ENCODE measurements at places on chromosomes 3 and 15. TPM values are rescaled to one million over a fixed set of nuclear protein-coding genes. Genes with fewer than 3 reads are reported as not detected.

- no peak for DNase-seq
Measured at GRCh38 chr15:48040166-48040817, 80.5 kb upstream of the SLC24A5 start.

DNA sequence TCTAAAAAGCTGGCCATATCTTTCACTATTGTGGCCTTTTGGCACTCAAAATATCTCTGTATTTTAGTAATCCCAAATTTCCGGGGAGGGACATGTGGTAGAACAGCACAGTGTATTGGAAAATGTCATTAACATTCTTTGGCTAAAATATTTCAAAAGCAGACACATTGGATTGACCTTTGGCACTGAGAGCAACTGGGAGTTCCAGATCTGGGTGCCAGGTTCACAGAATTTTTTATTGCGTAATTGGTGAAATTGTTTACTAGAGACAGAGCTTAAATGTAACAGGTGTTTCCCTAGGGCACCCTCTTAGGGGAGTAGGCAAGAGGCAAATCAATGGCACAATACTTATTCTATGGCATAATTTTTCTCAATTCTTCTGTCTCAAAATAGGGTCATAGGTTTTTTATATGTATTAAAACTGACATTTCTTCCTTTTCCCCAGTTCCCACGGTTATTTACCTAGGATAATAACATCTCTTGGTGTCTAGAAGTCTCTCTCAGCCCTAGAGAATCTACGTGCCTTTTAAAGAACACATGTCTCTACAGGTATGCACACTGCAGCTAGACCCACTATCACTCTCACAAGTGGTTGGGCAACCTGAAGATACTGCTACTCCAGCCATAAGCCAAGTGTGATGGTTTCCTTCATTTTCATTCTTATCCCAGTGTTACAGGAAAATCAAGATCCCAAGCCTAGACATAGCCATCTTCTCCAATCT is 10.6 kb downstream of the RBMS3 start:
- no peak for DNase-seq

- no peak for DNase-seq
Measured at GRCh38 chr3:119098619-119099222, 47.2 kb upstream of the TEX55 start.

DNA sequence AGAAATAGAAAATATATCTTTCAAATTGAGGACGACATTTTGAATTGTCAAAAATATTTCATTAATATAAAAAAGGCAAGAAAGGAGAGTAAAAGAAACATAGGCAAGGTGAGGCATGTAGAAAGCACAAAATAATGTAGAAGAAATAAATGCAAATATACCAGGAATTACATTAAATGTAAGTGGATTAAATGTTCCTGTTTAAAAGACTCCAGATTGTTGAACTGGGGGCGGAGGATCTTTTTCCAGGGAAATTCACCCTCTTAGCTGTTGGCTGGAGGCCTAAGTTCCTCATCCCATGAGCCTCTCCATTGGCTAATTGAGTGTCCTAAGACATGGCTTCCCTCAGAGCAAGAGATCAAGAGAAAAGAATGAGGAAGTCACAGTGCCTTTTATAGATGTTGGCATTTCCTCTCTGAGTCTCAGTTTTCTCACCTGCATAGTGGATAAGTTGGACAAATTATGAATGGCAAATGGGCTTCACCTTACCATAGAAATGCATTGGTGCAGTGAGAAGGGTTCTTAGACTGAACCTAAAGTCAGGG is 147.4 kb upstream of the SMAD3 start:
- DNase-seq: no peak

DNA sequence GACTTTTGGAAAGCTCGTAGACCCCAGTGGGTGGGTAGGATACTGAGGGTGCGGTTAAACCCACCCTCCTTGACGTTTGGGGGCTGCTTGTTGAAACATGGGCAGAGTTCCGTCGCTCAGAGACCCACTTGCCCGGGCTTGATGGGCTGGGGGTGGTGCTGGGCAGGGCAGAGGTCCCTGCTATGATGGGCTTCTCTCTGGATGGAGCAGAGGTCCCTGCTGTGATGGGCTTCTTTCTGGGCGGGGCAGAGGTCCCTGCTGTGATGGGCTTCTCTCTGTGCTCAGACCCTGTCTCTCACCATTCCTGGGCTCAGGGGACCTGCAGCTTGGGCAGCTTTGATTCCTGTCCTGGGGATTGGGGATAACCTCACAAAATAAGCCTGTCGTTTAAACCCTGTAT is 45.2 kb downstream of the FBLN2 start:
- no peak for DNase-seq

GRCh38 chr15:86392874-86393273 is 313.2 kb downstream of the AGBL1 start:
- DNase-seq: no peak

DNA sequence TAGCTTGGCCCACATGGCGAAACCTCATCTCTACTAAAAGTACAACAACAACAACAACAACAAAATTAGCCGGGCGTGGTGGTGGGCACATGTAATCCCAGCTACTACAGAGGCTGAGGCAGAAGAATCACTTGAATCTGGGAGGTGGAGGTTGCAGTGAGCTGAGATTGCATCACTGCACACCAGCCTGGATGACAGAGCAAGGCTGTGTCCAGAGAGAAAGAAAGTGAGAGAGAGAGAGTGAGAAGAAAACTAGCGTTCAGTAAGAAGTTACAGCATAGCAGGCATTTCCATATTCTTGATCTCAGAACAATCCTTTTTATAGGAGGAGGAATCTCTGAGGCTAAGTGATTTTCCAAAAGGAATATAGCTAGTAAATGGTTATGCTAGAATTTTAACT is 1076.1 kb downstream of the AGBL1 start:
- no peak for DNase-seq

GRCh38 chr3:105957722-105958121 is 88.9 kb upstream of the CBLB start:
- no peak for DNase-seq

- no peak for DNase-seq
Measured at GRCh38 chr3:19384868-19385267, 236.6 kb downstream of the KCNH8 start.

GRCh38 chr15:69468241-69469121 is 15.9 kb downstream of the RPLP1 start:
- DNase-seq: no peak

DNA sequence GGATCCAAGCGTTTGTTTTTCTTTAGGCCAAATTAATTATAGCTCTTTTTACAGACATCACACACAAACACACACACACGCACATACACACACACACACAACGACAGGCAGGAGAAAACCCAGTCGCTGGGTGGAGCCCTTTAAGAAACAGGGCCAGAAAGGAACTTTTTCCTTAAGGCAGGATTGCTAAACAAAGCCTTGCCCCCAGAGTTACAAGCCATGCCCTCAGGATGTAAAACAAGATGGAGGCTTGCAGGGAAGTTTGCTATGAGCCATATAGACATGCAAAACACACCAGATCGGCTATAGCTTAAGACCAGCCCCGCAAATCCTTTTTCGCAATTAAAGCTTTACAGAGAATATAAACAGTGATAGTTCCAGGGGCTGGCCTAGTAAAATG is 16.3 kb upstream of the IQCF2 start:
- DNase-seq: no peak

GRCh38 chr3:141482245-141482922 is 4.4 kb upstream of the RASA2 start:
- DNase-seq: no peak

DNA sequence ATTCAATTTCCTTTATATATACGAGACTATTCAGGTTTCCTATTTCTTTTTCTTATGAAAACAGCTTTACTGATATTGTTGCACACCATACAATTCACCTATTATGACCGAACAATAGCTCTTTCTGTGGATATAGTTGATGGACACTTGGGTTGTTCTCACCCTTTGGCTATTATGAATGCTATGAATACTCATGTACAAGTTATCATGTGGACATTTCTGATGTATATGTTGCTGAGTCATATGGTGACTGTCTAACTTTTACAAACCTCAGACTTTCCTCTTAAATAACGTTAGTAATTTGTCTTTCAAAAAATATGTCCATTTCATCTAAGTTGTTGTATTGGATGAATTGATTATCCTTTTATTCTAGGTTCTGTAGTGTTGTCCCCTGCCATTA is 15.7 kb upstream of the USF3 start:
- DNase-seq: no peak

DNA sequence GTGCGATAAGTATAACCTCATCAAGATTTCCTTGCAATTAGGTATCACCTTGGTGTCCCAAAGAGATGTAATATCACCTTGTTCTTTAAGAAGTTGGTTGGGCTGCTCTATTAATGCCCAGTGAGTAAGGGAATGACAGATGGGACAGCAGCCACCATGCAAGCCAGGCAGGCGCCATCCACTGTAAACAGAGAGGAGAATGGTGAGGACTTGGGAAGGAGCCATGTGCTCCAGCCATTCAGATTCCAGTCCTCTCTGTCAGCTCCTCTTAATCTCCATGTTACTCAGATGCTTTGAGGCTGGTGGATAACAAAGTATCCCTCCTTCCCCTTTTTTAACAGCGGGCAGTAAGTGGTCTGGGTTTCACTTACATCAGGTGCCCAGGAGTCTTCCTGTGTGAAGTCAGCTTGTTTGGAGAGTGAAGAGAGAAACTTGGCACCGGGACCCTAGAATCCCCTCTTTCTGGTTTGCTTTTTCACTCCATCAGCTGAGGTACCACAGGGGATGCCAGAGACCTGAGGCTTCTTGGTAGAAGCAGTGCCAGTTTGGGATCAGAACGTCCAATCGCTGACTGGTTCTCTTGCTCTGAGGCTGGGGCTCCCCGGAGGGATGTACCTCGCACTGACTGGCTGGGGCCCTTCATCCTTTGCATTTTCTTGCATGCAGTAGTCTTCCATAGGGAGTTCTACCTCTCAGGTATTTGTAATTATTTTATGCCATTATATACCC is 29.5 kb downstream of the SLCO3A1 start:
- DNase-seq: peak; percentile 50

DNA sequence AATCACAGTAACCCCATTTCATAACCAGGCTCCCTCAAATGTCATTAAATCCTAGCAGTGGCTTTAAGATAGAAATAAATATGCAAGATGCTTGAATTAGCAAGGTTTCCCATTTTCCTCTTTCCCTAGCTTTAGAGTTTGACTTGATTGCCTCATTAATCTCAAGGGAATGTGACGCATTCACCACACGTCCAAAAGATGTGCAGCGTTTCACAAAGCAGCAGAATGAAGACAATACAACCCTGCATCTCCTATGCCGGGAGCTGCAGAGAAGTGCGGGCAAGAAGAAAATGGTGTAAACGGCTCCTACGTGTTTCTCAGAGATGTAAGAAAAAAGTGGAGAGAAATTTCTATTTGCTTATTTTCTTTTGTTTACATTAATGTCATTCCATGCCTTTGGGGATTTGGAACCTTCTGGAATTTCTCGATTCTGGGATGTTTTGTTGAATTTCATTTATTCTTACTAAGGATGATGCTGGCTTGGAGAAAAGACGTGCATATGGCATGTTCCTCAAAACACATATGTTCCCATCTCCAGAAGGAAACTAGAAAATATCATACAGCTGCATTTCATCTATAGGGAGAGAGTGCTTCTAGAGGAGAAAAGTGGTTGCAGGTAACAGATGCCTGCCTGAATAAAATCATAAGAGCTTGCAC is 27.8 kb upstream of the FRMD4B start:
- DNase-seq: no peak

DNA sequence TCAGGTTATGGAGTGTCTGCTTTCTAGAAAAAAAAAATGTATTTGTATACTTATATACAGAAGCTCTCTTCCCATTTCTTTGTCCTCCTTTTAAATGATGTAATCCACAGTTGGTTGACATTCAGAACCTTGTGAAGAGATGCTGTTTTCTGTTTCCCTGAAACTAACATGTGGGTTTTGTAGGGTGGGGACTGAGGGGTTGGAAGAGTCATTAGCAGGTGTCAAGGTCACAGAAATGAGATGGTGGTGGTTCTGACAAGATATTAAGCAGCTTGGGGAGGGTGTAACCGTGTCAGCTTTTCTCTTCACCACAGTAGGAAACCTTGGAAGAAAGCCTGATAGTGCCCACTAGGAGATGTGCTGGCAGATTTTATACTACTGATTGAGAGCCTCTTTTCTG is 2.4 kb downstream of the RASA2 start:
- DNase-seq: no peak

Gene TLR9
- 0.66 TPM for total RNA-seq

Gene FAM107A
- total RNA-seq: 115 TPM

Gene MORC1
- total RNA-seq: not detected

Gene BSN
- 0.55 TPM for total RNA-seq

Gene CCDC13
- 0.41 TPM for total RNA-seq

Gene CD276
- 32.4 TPM for total RNA-seq

Gene PIGZ
- 3.7 TPM for total RNA-seq

Gene CAND2
- total RNA-seq: 76.2 TPM

Gene CRELD1
- 72.3 TPM for total RNA-seq

Gene TMEM40
- 4.5 TPM for total RNA-seq
